Endothelial cell of umbilical vein (primary cell): ENCODE measurements at places on chromosomes 16 and 17.
A peak's percentile ranks its signal among the peaks of the same experiment; 100 is the strongest.

GRCh38 chr17:58996968-58997367 lies 109.7 kb downstream of the TRIM37 start:
- no peak for DNase-seq

- no peak for DNase-seq
These were observed 12.5 kb downstream of the SLC7A5 start for GRCh38 chr16:87856791-87857228.

DNA sequence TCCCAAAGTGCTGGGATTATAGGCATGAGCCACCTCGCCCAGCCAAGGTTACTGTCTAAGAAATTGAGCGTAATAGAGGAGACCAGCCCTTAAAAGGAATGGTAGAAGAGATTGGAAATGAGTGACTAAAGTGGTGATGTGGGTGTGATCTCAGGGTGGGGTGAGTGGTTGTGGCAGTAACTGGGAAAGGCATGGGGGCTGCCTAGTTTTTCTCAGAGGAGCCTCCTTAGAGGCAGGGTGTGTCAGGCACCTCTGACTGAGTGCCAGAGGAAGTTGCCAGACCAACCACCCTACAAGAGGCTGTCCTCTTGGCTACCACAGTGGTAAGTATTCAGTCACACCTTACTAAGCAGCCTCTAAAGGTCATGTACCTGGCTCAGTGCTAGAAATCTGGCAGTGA lies 8.9 kb downstream of the DUS2 start:
- no peak for DNase-seq

GRCh38 chr17:63929860-63930766 lies 2.0 kb downstream of the CD79B start:
- no peak for DNase-seq

DNA sequence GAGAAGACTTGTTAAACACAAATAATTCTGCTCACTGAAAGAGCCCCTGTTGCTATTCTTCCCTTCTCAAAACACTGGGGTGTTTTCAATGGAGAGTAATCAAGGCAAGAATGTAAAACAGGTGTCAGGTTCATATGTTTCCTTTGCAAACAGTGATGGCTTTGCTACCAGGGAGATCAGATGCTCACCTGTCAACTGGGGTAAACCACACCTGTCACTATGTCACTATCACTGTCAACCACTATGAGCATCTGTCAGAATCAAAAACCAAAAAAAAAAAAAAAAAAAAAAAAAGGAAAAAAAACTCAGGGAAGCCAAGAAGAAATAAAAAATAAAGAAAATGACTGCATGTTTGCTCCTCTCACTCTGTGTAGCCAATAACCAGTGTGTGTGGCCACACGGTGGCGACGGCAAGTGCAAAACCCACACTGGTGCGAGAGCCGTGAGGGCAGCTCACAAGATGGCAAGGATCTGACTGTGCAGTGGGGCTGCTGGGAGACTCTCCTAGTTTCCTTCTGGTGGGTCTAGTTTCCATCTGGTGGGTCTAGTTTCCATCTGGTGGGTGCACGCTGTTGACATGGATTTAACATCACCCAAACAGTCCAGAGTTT lies 22.7 kb downstream of the USP22 start:
- DNase-seq: no peak

DNA sequence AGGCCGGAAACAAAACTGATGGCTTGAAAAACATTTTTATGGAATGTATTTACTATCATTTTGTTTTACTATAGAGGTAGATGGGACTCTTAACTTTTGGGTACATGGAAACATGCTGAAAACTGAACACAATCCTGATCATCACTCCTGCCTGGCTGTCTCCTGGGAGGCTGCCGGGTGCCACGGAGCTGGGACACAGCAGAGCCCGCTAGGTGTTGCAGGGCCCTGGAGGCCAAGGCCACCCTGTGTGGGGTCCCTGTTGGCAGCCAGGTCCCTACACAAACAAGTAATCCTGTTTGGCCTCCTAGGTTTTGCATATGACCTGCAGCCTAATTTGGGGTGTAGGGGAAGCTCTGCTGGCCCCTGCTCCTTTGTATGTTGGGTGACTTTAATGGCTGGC lies 17.5 kb downstream of the PLD6 start:
- no peak for DNase-seq

DNA sequence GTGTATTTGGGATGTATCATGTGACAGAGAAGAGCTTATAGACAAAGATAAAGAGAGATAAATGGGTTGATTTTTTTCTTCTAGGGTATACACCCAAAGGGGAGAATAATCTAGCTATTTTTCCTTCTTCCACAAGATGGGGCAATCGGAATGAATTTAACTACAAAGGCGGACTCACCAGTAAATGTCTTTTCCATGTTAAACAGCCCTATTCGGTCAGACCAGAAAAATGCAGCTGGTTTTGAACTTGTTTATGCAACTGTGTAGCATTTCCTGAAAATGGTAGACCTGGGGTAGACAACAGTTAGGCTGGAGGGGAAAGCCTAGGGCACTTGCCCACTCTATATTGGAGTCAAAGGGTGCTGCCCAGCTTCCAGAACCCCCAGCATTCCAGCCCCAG lies 477.1 kb downstream of the TOX3 start:
- DNase-seq: no peak

GRCh38 chr17:78525511-78526160 lies 51.6 kb downstream of the DNAH17 start:
- no peak for DNase-seq

DNA sequence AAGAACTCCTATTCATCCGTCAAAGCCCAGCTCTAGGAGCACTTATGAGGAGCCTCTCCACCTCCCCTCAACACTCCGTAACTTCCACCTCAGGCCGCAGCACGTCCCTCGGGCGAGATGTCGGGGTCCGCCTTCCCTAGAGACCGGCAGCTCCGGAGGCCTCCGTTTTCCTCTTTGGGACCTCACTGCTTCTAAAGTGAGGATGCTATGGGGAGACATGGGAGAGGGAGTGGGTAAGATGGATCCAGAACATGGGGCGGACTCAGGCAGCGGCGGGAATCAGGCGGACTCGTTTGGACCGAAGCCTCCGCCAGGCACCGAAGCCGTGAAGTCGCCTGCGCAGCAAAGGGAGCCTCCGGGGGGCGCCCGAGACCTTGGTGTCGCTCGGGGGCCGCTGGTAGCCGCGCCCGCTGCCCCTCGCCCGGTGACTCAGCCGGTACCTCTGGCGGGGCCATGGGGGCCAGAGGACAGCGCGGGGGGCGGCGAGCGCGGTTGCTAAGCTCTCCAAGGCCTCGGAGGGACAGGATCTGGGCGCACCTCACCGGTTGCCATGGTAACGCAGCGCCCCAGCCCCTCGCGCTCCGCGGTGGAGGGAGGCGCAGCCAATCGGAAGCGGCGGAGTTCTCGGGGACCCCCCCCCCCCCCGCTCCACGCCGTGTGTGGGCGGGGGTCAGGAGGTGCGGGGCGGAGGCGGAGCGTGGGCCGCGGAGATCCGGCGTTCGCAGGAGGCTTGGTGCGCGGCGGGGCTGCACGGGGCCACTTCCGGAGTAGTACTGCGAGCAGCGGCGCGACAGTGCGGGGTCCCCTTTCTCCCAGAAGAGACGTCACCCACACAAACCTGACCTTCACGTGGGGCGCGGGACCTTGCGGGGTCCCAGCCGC lies 1.3 kb upstream of the HIC1 start:
- DNase-seq: peak; percentile 76
